ENCODE measurements at places on chromosomes 11 and 22.

GRCh38 chr11:116867619-116868018 lies 30.2 kb upstream of the APOA1 start:
- no peak for DNase-seq

DNA sequence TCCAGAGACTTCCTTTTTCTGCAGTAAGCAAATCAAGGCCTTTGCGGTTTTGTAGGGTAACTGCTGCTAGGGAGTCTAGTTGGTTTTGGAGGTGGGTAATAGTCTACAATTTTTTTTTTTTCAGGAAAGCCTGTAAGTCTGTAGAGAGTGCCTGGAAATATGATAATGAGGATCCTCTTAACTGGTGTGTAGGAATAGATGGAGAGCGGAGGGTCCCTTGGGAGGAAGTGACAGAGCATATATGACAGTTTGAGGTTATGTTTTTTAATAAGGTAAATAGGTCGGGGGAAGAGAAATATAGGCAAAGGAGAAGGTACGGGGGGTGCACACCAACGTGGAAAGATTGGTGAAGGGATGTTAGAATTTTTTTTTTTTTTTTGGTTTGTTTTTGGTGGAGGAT lies 25.9 kb downstream of the ZNF195 start:
- DNase-seq: no peak

GRCh38 chr22:31323578-31324550 lies 22.3 kb downstream of the PATZ1 start:
- no peak for DNase-seq

- no peak for DNase-seq
These were observed 8.5 kb downstream of the FHIP1B start for GRCh38 chr11:6225896-6226295.

GRCh38 chr11:111309215-111309915 lies 11.0 kb downstream of the POU2AF3 start:
- no peak for DNase-seq

GRCh38 chr11:102422817-102423712 lies 29.5 kb downstream of the TMEM123 start:
- DNase-seq: no peak

- peak; percentile 8 for DNase-seq
These were observed 56.8 kb downstream of the PRR5L start for GRCh38 chr11:36352922-36353321.

DNA sequence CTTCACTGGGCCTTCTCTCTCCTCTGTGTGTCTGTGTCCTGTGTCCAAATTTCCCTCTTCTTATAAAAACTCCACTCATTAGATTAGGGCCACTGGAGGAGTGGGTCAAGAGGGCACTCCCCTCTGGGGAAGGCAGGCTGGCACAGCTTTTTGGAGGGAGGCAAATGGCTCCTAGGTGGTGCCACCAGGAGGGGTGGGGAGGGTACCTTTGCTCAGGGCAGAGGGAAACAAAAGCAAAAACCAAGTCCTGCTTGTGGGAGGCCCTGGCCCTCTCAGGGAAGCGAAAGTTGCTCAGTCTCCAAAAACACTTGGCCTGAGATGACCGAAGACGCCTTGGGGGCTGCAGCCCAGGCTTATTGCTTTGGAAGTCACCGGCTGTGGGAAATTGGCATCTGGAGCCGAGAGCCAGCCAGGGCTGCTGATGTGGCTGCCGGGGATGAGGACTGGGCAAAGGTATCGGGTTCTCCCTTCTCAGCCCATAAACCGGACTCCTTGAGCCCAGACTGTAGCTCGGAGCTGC lies 48.2 kb upstream of the ANO1 start:
- no peak for DNase-seq

DNA sequence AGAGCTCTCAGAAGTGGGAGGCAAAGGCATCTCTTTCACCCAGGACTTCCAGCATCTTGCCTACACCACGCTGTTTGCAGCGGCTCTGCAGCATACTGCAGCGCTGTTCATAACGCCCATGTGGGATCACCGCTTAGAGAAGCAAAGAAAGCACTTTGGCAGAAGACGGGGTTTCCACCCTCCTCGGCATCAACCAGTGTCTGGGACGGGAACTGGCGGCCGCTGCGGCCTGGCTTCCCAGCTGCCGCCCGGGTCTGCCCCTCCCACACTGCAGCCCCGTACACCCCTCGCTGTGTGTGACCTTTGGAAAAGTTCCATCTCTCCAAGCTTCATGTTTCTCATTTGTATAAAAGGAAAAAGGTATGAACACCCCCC lies 545 bp upstream of the TIRAP start:
- DNase-seq: peak; percentile 19

DNA sequence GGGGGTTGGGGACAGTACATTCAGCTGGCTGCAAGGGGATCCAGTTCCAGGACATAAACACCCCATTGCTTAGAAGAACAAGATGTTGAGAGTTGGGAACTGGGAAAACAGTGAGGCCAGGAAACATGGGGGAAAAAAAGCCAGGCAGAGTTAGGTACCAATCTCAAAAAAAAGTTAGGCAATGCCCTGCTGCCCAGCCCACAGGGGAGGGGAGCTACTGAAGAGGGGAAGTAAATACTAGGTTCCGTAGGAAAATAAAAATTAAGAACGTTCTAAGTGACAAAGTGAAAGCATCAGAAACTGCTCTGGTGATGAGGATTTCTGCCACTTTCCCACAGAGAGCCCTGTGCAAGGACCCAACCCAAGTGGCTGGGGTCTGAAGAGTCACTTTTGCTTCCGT lies 12.0 kb downstream of the SPTBN2 start:
- no peak for DNase-seq

DNA sequence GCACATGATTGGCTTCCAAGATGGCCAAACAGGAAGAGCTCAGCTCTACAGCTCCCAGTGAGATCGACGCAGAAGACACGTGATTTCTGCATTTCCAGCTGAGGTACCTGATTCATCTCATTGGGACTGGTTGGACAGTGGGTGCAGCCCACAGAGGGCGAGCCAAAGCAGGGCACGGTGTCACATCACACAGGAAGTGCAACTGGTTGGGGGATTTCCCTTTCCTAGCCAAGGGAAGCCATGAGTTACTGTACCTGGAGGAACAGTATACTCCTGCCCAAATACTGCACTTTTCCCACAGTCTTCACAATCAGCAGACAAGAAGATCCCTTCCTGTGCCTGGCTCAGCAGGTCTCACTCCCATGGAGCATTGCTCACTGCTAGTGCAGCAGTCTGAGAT lies 131.2 kb downstream of the DLG2 start:
- no peak for DNase-seq

- no peak for DNase-seq
These were observed 29.6 kb upstream of the SNX19 start for GRCh38 chr11:130945896-130946295.

GRCh38 chr11:88167853-88168252 lies 7.4 kb downstream of the RAB38 start:
- DNase-seq: no peak

GRCh38 chr11:130118165-130118564 lies 41.4 kb upstream of the ST14 start:
- no peak for DNase-seq

DNA sequence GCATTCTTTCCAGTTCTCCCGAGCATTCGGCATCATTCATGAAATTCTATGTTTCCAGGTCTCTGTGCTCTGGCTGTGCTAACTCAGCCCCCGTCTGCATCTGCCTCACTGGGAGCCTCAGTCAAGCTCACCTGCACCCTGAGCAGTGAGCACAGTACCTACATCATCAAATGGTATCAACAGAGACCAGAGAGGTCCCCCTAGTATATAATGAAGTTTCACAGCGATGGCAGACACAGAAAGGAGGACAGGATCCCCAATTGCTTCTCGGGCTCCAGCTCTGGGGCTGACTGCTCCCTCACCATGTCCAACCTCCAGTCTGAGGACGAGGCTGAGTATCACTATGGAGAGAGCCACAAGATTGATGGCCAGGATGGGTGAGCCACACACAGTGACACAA lies 52.8 kb upstream of the IGLL5 start:
- DNase-seq: no peak

Data from activated T-cell treated with anti-CD3 and anti-CD28 coated beads for 1 hour (primary cell).